Subcutaneous adipose tissue (tissue), 4 donors: ENCODE measurements at places on chromosomes 1 and 21. TPM values are rescaled to one million over a fixed set of nuclear protein-coding genes. Genes with fewer than 3 reads are reported as not detected.

ZBTB40 gene
- 17.3 TPM for total RNA-seq

PLEKHG5 gene
- total RNA-seq: 15.4 TPM

PRAMEF14 gene
- total RNA-seq: not detected

LAMC1 gene
- total RNA-seq: 675 TPM

LCE6A gene
- not detected for total RNA-seq

SLC22A15 gene
- 6.6 TPM for total RNA-seq

LCE3B gene
- total RNA-seq: not detected

SHISAL2A gene
- not detected for total RNA-seq

NR0B2 gene
- total RNA-seq: not detected

HMGCS2 gene
- total RNA-seq: 0.49 TPM

OR10J5 gene
- not detected for total RNA-seq

DCST2 gene
- 2.6 TPM for total RNA-seq

PRR9 gene
- total RNA-seq: not detected
